B cell (primary cell): ENCODE measurements at places on chromosomes 1 and 21.

DNA sequence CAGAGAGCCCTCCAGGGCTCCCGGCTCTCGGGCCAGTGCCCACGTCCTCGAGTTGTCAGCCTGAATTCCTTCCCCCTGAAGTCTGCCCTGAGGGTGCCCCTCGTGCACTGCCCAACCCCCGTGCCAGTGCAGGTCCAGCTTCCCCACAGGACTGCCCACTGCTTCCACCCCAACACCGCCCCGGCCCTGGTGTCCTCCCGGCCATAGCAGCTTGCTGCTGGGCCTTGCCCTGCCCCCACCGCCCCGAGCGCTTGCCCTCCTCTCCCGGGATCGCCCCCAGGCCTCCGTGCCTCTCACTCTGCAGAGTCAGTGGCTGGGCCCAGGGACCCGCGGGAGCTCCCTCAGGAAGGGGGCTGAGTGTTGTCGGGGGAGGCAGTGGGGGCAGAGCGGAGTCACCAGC lies 24.1 kb upstream of the ARHGEF16 start:
- H3K27ac ChIP-seq = no peak overlapping the region
- H3K36me3 ChIP-seq = no peaks in the 10 kb centered on the region
- no peak for DNase-seq
- no peaks in the 10 kb centered on the region for H3K4me1 ChIP-seq

- no peaks in the 10 kb centered on the region for H3K36me3 ChIP-seq
- peak; percentile 63 for DNase-seq
- no peak overlapping the region for H3K4me3 ChIP-seq
- no peak overlapping the region for H3K27ac ChIP-seq
- no peaks in the 10 kb centered on the region for H3K27me3 ChIP-seq
- H3K4me1 ChIP-seq = no peaks in the 10 kb centered on the region
Observed at GRCh38 chr21:32940079-32941014, 85.4 kb upstream of the OLIG2 start.

GRCh38 chr1:10056599-10056987 lies 23.8 kb downstream of the UBE4B start:
- H3K4me3 ChIP-seq = no peak overlapping the region
- H3K27me3 ChIP-seq = no peaks in the 10 kb centered on the region
- H3K27ac ChIP-seq = no peak overlapping the region
- H3K36me3 ChIP-seq = no peaks in the 10 kb centered on the region
- no peak for DNase-seq

DNA sequence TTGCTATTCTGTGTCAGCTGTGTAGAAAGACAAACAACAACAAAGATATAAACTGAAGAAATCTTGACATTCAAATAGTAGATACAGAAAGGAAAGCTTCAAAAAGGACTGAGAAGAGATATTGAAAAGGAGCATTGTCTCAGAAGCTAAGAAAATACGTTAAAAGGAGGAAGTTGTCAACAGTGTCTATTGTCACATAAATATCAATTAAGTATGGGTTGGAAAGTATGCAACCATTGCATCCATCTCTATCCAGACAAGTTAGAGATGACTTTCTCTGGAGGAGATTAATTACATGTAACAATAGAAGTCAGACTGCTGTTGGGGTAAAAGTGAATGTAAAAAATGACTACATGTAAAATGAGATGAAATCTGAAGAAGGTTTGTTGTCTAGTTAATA lies 29.7 kb upstream of the BRINP3 start:
- DNase-seq = no peak
- no peak overlapping the region for H3K4me3 ChIP-seq
- no peaks in the 10 kb centered on the region for H3K27me3 ChIP-seq
- H3K27ac ChIP-seq = no peak overlapping the region
- H3K4me1 ChIP-seq = no peaks in the 10 kb centered on the region
